ENCODE measurements at places on chromosomes 5 and 9.

- no peak for DNase-seq
Observed at GRCh38 chr5:3186736-3187405, 408.8 kb upstream of the IRX1 start.

- DNase-seq, result no peak
Observed at GRCh38 chr5:151758141-151758429, 346 bp downstream of the ATOX1 start.

DNA sequence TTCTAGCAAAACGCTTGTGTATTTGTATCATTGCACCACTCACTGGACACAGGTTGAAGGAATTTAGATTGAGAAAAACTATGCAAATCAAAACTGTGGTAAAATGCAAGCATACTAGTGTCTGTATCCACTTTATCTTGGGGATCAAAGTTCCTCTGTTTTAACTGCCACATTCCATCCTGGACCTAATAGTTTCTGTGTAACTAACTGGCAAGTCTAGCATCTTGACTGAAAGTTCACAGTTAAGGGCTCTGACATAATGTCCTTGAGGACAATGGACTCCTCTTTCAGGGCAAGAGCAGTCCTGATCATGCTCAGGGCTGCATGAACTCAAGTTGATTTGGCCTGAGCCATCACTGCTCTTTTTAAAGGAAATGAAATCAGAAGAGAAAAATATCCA is 30.7 kb downstream of the NFIB start:
- DNase-seq, result no peak

DNA sequence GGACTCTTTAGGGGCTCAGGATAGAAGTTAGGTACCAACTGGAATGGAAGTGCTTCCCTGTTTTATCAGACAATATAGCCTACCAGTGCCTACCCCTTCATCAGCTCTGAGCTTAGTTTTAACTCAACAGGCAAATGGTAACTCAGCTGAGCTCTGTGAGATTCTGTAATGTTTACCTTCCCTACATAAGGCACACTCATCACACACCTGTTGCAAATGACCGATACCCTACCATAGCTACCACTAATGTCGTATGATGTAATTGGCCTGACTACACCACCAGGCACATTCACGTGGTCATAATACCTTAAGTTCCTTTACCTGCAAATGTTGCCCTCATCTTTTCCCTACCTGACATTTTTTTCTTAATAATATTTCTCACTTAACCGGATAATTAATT is 254.8 kb downstream of the ADGRV1 start:
- no peak for DNase-seq

DNA sequence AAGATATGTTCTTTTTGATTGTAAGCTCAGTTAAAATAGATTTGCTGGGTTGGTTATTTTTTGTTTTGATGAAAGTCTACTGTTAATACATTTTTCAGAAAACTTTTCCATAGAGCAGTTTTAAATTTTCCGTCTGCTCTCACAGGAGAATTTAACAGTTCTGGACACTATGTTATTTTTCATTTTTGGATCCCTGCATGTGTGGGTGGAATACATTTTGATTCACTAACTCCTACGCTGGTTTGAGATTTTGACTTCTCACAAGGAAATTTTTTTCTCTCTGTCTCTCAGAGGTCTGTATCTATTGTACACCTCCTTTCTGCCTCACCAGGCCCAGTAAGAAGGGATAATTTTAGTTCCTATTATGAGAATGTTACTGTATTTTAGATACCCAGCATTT is 502.4 kb downstream of the CDH10 start:
- no peak for DNase-seq

GRCh38 chr9:123331346-123332060 is 24.5 kb upstream of the CRB2 start:
- DNase-seq, result no peak

GRCh38 chr5:116795189-116795588 is 220.6 kb upstream of the SEMA6A start:
- no peak for DNase-seq

GRCh38 chr5:14267166-14267838 is 124.2 kb downstream of the TRIO start:
- no peak for DNase-seq

DNA sequence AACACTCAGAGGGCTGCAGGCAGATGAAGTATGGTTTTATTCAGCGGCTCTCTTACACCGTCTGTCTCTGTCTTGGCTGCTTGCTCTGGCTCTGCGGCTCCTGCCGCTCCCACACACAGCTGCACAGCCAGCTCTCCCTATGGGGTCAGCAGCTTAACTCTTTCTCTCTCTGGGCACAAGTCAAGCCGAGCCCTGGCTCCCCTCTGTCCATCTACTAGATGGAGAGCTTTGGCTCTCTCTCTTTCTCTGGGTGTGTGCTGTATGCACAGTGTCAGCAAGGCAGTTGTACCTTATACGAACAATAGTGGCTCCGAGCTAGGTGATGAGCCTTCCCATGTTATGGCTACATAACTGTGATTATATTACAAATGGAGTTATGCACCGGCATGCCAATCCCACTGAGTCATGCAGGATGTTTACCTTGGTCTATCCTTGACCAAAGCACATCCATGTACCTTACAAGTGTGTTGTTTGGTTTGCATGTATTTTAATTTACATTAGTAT is 19.3 kb upstream of the PPP2CA start:
- peak; percentile 27 for DNase-seq

DNA sequence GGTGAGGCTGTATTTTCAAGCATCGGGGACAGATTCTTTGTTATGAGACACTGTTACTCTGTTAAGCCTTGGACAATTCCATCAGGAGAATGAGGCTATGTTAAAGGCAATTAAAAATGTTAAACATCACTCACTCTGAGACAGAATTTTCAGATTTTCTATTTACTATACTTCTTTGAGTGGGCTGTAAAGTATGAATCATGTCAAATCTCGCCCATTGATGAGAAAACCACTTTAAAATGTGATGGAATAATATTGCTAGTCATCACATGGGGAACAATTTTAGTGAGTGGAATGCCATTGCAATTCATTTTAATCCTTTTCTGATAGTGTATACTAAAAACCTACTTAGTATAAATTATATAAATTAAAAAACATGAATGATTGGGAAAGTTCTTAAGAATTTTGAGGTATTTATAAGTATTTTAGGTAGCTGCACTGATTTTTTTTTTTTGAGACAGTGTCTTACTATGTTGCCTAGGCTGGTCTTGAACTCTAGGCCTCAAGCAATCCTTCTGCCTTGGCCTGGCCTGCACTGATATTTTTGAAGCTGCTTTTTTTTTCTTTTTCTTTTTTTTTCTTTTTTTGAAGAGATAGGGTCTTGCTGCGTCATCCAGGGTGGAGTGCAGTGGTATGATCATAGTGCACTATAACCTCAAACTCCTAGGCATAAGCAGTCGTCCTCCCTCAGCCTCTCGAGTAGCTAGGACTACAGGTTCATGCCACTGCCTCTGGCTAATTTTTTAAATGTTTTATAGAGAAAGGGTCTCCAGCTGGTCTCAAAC is 73.2 kb downstream of the KIAA1958 start:
- no peak for DNase-seq

DNA sequence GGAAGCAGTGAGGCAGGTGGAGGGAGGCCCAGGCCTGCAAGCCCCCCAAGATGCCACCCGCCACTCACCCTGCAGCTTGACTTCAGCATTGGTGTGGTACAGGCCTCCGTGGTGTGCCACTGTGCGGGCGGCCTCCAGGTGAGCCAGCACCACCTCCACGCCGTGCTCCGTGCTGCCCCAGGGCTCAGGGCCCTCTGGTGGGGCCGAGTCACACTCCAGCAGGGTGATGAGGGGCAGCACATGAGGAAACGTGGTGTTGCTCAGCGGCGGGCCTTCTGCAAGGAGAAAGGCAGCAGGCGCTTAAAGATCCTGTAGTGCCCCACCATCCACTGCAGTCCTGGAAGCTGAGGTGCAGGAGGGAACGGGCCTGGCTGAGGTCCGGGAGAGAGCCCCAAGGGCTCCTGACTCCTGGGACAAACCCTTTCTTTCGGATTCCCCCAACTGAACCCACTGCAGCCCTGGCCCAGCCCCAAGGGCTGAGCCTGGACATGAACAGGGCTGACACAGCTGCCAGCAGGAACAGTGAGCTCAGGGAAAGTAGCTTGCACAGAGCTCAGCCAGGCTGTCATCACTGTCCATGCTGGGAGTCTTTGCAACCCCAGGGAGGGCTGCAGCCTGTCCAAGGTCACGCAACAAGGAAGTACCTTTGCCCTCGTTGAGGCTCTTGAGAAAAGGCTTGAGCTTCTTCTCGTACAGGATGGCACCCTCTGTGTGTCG is 4.7 kb upstream of the TOR2A start:
- DNase-seq, result no peak

DNA sequence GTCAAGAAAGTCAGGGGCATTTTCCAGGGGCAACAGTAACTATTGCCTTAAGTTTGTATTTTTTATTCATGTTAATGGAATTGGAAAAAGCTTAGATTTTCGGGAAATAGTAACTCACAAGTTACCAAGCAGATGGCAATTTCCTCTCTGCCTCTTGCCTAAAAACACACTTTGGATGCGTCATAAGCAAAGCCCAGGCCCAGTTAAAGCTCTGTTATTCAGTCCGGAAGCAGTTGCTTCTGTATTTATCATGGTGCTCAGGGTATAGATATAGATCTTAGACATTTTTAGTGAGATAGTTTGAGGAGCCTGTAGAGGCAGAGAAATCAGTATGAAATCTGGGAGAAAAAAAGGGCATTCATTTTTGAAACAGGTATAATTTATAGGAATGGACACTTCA is 260.3 kb upstream of the TNC start:
- no peak for DNase-seq

GRCh38 chr9:100690438-100690837 is 112.6 kb downstream of the CAVIN4 start:
- no peak for DNase-seq

DNA sequence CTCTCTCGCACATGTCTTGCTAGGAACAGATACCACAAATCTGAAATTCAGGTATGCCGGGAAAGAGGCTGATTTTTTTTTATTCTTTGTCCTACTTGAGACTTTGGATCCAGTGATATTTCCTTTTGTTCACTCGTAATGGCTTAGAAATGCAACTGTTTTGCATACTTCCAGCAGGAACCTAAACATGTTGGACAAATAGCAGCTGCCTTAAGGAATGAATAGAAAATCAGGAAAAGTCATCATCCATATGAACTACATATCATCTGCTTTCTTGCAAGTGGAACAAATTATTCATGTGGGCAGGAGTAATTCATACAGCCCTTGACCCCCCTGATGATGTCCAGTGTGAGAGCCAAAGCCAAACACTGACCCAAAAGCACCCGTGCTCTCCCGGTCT is 17.4 kb downstream of the TTC39B start:
- DNase-seq, result no peak

DNA sequence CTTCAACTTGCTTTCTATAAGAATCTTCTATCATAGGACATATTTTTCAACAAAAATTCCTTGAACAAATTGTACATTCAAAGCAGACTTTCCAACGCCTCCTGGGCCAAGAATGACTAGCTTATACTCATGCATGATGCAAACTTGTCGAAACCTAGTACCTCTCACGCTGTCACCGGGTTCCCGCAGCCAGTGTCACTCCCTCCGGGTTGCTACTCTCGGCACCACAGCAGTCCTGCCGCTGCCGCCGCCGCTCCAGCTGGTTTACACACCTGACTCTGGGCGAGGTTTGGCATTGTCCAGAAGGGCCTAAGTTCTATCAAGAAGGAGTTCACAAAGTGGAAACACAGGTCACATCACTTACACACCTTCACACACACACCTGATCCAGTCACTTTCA is 244.4 kb downstream of the ADAMTSL1 start:
- DNase-seq, result no peak

DNA sequence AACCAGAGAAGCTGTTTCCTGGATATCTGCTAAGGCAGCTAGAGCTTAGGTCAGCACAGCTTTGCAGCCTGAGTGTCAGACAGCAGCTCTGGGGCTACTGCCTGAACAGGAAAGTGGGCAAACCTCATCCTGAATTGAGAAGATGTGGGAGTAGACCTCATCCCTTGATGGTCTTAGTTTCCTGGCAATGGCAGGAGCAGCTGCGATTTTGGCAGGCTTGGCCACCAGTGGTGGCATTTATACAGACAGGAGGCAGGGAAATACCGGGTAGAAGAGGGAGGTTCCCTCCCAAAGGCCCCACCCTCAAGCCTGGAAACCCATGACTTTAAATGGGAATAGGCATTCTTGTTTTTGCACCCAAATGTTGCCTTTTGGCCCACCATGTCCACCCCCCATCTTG is 69.7 kb downstream of the LIX1 start:
- no peak for DNase-seq

- no peak for DNase-seq
Observed at GRCh38 chr5:93054424-93055163, 526.4 kb downstream of the NR2F1-AS1 start.

GRCh38 chr9:97766092-97766491 is 69.0 kb upstream of the XPA start:
- no peak for DNase-seq

DNA sequence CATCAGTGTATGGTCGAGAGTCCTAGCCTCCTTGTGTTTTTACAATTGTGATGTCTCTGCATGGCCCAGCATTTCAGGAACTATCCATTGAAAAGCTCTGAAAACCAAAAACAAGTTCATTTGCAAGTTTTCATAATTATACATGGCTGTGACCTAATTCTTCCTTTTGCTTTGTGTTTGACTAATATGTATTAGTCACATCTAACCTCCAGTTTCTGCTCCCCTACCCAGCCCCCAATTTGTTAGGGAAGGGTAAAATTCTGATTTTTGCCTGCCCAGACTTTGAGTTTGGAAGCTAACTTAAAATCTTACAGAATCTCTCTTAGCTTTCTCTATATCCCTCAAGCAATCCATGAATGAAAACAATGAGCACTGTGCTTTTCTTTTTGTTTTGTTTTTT is 128.2 kb upstream of the SEMA6A start:
- no peak for DNase-seq

Measured in hypothalamus (tissue), 51 donors.